ENCODE measurements at places on chromosomes 12 and 14. TPM values are rescaled to one million over a fixed set of nuclear protein-coding genes. Genes with fewer than 3 reads are reported as not detected.

DNA sequence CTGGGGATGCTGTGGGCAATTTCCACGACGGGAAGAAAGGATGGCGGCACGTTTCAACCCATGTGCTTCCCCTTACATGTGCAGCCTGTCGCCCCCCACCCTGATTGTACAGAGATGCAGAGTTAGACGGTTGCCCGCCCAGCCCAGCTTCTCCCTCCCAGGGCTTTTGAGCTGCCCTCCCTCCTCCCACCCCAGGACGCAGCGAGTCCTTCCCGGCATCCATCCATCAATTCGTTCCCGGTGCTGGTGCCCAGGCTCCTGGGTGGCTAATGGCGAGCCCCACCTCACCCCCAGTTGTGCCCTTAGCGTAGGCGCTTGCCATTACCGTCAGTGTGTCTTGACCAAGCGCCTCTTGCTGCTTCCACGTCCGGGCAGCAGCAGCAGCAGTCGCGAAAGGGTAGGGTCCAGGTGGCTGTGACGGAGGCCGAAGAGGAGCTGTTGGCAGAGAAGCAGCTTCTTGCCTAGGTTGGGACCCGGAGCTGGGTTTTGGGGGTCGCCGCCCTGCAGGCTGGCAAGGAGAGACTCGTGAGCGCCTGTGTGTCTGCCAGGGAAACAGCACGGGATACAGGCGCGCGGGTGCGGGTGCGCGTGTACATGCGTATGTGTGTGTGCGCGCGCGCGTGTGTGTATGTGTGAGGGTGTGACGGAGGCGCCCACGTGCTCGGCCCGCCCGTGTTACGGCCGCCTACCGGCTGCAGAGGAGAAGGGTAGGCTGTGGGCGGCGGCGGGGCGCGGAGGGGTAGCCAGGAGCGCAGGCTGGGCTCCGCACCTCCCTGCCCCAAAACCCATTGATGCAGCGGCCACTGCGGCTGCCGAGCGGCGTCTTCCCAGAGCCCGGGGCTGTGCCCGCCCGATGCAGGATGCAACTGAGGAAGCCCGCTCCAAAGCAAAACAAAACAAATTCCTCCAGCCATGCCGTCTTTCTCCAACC lies at the start of gene SLC6A15:
Gene SLC6A15 (minus strand): TSS at position 602 of the 931 bp plus-strand sequence. CDS start 20,679 bp downstream, outside the sequence.
- DNase-seq, result peak; percentile 51

DNA sequence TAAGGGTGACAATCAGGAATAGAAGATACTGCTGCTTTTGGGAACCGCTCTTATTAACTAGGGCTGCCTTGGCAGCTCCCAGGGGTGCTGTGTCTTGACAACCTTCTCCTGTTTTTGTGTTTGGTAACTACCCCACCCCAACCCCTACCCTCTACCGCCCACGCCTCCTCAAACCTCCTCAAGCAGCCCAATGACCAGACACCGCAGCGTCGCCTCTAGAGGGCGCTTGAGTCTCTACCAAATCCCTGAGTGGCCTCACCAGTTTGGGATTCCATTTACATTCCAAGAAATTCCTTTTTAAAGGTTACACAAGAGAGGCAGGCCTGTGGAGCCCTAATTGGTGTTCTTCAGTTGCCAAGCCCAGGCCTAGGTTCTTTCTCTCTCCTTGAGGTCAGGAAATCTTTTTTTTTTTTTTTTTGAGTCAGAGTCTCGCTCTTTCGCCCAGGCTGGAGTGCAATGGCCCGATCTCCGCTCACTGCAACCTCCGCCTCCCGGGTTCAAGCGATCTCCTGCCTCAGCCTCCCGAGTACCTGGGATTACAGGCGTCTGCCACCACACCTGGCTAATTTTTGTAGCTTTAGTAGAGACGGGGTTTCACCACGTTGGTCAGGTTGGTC lies 72.4 kb upstream of the USP44 start:
- peak; percentile 60 for DNase-seq

GRCh38 chr14:77375973-77376770 lies 722 bp downstream of the TMED8 start:
- DNase-seq, result peak; percentile 30

GRCh38 chr12:5581616-5582015 lies 149.7 kb downstream of the NTF3 start:
- DNase-seq, result no peak

GRCh38 chr14:99173086-99173485 lies 98.9 kb downstream of the BCL11B start:
- DNase-seq, result no peak

DNA sequence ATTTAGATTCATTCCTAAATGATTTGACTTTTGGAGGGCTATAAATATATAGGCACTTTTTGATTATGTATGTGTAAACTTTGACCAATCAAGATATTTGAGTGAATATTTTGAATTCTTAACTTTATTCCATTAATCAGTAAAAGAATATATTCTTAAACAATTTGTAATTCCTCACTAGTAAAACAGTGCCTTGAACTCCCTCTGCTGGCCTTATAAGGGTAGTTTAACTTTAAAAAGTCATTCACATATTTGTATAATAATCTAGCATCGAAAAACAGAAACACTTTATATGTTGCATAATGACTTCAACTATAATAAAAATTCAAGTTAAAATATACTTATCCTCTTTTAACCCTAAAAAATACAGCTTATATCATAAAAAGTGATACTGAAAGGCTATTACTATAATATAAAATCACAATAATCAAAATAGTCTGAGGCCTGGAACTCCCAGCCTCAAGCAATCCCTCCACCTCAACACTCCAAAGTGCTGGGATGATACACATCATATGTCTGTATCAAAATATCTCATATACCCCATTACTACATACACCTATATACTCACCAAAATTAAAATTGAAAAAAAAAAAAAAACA lies 31.2 kb downstream of the CCDC59 start:
- no peak for DNase-seq

GRCh38 chr12:120599672-120600552 lies 18.7 kb upstream of the POP5 start:
- DNase-seq, result no peak

- no peak for DNase-seq
Measured at GRCh38 chr12:104649921-104650320, 193.2 kb downstream of the CHST11 start.

DNA sequence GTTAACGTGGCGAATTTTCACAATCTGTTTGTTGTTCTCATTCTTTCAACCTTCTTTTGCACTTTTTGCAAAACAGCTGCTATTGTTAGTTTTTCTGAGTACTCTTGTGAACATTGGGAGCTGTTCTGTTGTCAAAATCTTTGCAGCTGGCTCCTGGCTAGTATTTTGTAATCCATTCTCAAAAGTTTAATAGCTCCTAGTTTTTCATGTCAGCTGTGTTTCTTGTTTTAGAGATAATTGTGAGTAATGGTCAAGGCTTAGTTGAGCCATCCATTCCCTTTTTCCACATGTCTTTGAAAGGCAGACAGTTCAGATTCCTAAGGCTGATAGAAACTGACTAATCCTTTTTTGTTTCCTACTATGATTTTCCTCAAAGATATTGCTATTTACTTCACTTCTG lies 39.1 kb upstream of the CRADD start:
- DNase-seq, result no peak

The TMEM30B gene
- total RNA-seq, result 0.24 TPM

The CLEC12A gene
- not detected for total RNA-seq

The SVOP gene
- total RNA-seq, result 2.6 TPM

All from heart left ventricle (tissue), 16 donors.